ENCODE measurements at places on chromosomes 6 and 20.
A peak's percentile ranks its signal among the peaks of the same experiment; 100 is the strongest.

GRCh38 chr6:113620386-113620785, 236.8 kb upstream of the MARCKS start:
- DNase-seq, result peak; percentile 55

GRCh38 chr6:75472885-75473284, 20.7 kb downstream of the FILIP1 start:
- no peak for DNase-seq

- peak; percentile 87 for DNase-seq
These were observed 55.0 kb upstream of the FOXC1 start for GRCh38 chr6:1554476-1555310.

GRCh38 chr6:148157841-148158240, 184.8 kb upstream of the SASH1 start:
- DNase-seq, result no peak

- DNase-seq, result no peak
These were observed 114.4 kb downstream of the TASP1 start for GRCh38 chr20:13524339-13524738.

- DNase-seq, result no peak
These were observed 72.0 kb downstream of the TTLL2 start for GRCh38 chr6:167396659-167397490.

DNA sequence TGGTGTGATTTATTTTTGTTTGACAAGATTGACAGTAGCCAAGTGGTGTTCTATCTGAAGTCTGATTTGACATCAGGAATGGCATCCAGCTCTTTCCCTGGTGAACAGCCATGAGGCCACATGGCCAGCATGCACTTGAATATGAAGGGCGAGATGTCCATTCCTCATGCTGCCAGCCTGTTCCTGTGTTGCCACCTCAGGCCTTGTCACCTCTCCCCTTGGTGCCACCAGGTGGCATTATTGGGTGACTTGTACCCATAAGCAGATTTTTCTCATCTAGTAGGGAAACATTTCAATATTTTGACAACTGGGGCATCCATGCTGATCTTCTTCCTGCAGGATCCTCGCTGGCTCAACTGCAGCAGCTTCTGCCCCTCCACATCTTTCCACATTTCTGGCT, 199.1 kb downstream of the ERMARD start:
- peak; percentile 22 for DNase-seq

DNA sequence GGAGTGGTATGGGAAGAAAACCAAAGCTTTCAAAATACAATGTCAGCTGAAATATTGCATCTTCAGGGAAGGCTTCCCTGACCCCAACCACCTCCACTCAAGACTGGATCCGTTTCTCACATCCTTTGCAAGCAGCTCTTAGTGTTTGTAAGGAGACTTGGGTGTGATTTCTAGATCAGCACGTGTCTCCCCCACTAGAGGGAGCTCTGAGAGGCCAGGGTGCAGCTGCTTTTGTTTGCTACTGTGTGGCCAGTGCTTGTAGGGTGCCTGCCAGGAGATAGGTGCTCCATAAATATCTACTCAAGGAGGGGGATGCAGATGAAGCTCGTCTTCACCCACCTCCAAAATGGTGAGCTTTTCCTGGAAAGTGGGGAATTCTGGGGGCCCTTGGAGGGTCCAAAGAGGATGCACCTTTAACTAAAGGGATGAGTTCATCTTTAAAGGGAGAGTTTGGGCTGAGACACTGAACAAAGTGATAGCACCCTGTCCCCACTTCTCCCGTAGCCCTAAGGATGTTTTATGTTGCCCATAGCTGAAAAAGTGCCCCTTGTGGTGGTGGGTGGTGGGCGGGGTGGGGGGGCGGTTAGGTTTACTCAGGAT, 52.6 kb upstream of the MAFB start:
- peak; percentile 60 for DNase-seq

DNA sequence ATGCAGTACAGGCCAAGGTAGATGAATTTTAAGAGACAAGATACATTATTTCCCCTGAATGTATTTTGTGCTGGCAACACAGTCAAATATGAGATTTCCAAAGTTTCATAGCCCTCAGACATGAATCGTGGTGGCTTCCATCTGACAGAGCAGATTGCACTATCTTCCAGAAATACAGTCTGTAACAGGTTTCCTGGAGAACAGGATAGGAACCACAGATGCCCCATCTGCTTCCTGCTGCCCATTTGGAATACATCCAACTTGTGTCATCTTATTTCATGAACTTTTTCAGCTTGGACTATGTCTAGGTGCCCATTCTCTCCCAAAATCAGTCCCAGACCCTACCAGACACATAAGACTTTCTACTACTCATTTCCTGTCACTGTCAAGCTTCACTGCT, 426.0 kb downstream of the KIF16B start:
- DNase-seq, result no peak

DNA sequence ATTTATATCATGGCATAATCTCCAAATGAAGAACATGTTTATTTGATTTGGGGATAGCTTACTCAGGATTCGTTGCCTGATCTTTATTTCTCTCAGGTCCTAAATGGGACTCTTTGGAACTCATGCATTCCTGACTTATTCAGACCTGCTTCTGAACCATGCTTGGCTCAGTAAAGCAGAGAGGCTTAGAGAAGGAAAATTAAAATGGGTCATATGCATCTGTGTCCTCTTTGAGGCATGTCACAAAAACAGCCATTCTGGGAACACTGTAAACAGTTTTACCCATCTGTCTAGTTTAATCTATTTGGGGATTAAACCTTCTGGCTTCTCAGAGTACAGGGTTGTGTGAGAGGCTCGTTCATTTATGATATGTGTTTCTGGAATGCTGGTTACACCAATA, 1017.3 kb downstream of the KIF16B start:
- no peak for DNase-seq

GRCh38 chr6:145688493-145688905, 46.8 kb downstream of the EPM2A start:
- no peak for DNase-seq

- no peak for DNase-seq
These were observed 414.9 kb downstream of the CDKAL1 start for GRCh38 chr6:20949138-20949537.

DNA sequence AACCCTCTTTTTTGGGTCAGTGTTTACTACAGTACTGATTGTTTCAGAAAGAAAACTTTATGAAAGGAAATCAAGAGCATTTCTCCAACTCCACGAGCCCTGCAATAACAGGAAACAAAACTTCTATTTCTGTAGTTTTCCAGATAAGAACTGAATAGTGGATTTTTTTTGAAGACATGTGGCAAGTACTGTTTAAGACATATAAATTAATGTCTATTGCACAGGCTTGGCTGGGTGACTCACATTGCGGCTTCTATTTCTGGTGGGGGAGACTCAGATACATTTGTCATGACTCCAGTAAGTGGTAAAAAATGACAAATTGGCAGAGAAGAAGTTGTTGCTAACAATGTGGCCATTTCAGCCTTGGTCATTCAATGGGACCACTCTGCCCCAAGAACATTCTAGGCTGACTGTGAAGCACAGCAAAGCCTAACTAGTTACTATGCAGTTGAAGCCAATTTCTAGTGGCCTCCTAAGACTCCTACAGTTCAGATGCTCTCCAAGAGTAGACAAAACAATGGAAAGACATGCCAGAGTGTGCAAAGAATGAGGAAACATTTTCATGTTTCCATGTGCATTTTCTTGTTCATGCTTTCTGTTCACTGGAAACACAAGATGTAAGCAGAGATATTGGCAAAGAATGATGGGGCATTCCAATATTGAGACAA, 200.9 kb downstream of the EDN1 start:
- DNase-seq, result peak; percentile 93

- no peak for DNase-seq
These were observed 53.2 kb downstream of the FAXC start for GRCh38 chr6:99296261-99296660.

DNA sequence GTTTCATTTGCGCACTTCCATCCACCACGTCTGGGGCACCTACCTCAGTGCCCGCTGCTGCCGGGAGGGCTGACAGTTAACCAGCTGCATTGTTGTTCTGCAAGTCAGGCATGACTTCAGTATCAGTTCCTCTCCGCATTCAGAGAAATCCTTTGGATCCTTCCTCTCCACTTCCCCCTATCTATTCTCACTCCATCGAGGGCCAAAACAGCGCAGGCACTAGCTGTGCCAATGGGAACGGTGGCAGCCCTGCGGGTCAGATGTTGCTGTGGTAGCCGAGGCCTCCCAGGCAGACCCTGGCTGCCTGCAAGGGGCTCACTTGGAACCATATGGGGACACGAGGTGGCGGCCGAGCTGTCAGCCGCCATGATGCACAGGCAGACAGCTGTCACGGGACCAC, 64.2 kb upstream of the INSM1 start:
- peak; percentile 99 for DNase-seq

GRCh38 chr20:34824806-34825529, 483 bp downstream of the NCOA6 start:
- peak; percentile 15 for DNase-seq

GRCh38 chr6:170224694-170225660, 65.9 kb downstream of the DLL1 start:
- peak; percentile 65 for DNase-seq

DNA sequence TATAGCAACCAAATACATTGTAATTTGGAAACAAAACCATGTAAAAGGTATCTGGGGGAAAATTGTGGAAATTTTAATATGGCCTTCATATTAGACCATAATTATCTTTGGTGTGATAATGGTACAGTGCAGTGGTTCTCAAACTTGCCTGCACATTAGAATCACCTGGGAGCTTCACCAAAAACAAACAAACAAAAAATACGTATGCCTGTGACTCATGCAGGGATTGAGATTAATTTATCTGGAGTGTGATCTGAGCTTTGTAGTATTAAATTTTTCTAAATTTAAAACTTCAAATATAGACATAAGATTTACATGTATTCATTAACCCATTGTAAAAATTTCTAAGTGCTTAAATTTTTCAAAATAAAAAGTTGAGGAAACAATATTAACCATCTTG, 31.5 kb downstream of the ARHGAP18 start:
- no peak for DNase-seq

DNA sequence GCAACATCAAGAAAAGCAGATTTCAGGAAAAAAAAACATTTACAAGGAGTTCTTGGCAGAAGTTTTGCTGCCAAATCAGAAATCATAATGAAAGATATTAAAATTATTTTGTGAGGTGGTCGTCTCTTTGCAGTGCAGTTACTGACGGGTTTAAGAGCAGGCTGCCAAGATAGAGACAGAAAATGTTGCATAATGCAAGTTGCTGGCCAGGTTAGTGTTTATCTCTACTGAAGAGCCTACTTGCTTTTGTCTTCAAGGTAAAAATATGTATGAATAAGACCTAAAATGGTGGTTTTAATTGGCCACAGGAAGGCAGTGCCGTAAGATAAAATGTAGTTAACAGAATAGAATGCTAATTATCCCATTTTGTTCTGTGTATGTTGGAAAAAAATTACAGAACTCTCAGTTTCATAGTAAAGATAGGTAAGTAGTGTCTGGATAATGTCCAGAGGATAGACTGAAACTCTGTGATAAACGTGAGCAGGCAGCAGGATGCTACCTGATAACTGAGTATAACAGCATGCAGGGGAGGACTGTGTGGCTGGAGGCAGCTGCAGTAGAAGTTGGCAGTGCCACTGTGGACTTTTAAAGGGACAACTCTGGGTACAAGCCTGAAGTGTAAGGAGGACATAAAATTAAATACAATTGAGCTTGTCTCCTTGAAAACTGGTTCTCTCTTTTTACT, 13.9 kb downstream of the FOXO3 start:
- no peak for DNase-seq

- DNase-seq, result no peak
These were observed 44.9 kb downstream of the ADAT2 start for GRCh38 chr6:143405373-143406154.

All from MV-4-11 (cell line).